Fibroblast of the aortic adventitia (primary cell): ENCODE measurements at places on chromosomes 7 and 10. TPM values are rescaled to one million over a fixed set of nuclear protein-coding genes. Genes with fewer than 3 reads are reported as not detected.

GRCh38 chr10:43273997-43274396 lies 7.1 kb upstream of the RASGEF1A start:
- no peak for DNase-seq

The ABCA13 gene
- total RNA-seq, result 0.54 TPM in 1 of 2 replicates, not detected in the other

DNA sequence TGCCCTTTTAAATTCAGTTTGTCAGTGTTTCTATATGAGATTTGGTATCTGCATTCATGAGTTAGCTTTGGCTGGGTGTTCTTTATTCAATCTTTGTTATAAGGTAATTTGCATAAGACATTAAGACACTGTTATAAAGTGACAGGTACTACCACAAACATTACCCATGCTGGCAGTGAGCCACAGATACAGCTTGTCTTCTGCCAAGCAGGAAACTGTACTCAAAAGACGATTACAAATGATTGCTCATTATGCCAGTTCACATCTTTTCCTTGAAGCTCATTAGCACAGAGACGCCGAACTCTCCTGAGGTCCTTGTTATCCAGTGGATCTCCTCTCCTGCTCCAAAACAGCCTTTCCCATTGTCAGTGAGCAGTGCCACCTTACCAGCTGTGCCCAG lies 30.4 kb downstream of the AMPH start:
- DNase-seq, result no peak

The FRMPD2 gene
- not detected in 2 replicates for total RNA-seq

The FXYD4 gene
- not detected in 2 replicates for total RNA-seq

GRCh38 chr10:82982110-82982608 lies 1107.2 kb downstream of the NRG3 start:
- peak; percentile 89 for DNase-seq

The MSMB gene
- total RNA-seq, result not detected in 2 replicates

The ELOVL3 gene
- total RNA-seq, result 0.09 TPM in 1 of 2 replicates, not detected in the other

GRCh38 chr7:116138202-116138801 lies 72.0 kb upstream of the TES start:
- peak; percentile 83 for DNase-seq

GRCh38 chr7:40843338-40843985 lies 708.7 kb downstream of the SUGCT start:
- no peak for DNase-seq

- no peak for DNase-seq
Observed at GRCh38 chr10:125373546-125373945, 213.2 kb upstream of the CTBP2 start.

GRCh38 chr7:69775231-69775771 lies 177.0 kb downstream of the AUTS2 start:
- peak; percentile 88 for DNase-seq

- DNase-seq, result no peak
Observed at GRCh38 chr10:46288601-46289206, 1.9 kb downstream of the ANTXRL start.

GRCh38 chr7:111068618-111069017 lies 22.3 kb upstream of the LRRN3 start:
- no peak for DNase-seq

DNA sequence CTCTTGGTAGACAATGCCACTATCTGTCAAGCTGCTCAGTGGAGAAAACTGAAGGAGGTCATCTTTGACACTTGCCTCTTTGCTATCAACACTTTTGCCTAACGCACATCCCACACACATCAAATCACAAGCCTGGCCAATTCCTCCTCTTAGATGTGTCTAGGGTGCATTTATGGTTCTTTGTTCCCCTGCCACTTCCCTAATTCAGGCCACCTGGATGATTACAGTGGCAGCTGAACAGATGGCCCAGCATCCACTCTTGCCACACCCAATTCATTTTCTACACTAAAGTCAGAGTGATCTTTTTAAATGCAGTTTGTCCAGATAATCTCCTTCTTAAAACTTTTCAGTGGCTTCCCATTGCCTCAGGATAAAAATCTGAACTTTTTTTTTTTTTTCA lies 58.6 kb downstream of the LAMB4 start:
- DNase-seq, result no peak

- no peak for DNase-seq
Observed at GRCh38 chr7:142279601-142280000, 21.7 kb upstream of the PRSS58 start.

The METTL27 gene
- total RNA-seq, result 6.1 and 10.7 TPM in 2 replicates

The PGAM1 gene
- total RNA-seq, result 107 and 362 TPM in 2 replicates

The PDE1C gene
- total RNA-seq, result 7.4 and 187 TPM in 2 replicates

- DNase-seq, result peak; percentile 92
Observed at GRCh38 chr7:74482629-74483401, 29.1 kb downstream of the GTF2IRD1 start.

- DNase-seq, result no peak
Observed at GRCh38 chr10:2798336-2799022, 268.9 kb upstream of the PFKP start.

The ARHGEF5 gene
- 1.6 and 3.2 TPM in 2 replicates for total RNA-seq

The CYP3A4 gene
- not detected in 2 replicates for total RNA-seq

GRCh38 chr10:128068398-128069285 lies 57.6 kb downstream of the MKI67 start:
- no peak for DNase-seq

GRCh38 chr7:131080754-131081153 lies 246.9 kb upstream of the MKLN1 start:
- DNase-seq, result no peak

- DNase-seq, result no peak
Observed at GRCh38 chr10:16280595-16280994, 156.2 kb upstream of the PTER start.

GRCh38 chr7:80278737-80279136 lies 144.1 kb downstream of the GNAI1 start:
- no peak for DNase-seq

DNA sequence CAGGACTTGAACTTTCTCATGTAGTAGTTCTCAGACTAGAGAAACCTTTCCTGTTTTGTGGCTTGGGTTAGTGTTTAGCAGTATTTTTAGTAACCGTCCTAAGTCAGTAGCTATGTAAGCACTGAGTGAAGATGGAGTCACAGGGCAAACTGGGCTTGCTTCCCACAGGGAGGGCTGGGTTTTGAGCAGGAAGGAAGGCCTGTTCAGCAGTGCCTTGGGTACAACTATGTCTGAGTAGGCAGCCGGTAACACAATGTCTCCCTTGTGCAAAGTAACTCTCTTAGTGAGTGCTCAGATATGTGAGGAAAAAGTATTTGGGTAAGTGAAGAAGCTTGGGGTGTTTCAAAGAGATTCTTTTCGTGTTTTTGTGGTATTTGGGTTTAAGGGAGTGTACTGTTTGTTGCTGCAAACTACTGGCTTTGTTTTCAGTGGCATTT lies 96.4 kb downstream of the CCSER2 start:
- peak; percentile 96 for DNase-seq

The FAM25C gene
- total RNA-seq, result not detected in 2 replicates

DNA sequence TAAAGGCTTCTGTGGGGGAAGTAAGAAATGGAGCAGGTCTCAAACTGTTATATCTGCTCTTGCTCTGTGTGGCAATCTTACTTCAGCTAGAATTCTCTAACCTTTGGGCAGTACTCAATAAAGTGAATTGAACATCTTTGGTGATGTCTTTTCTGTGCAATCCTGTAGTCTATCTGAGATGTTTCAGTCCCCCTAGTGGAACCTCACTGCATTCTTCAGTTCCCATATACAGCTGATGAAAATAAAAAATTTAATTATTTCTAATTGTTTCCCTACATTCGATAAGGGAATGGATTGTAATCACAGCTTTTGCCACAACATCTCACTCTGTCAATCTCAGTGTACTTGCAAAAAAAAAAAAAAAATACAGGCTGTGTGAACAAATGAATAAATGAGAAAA lies 522.6 kb downstream of the DNAJB9 start:
- no peak for DNase-seq

DNA sequence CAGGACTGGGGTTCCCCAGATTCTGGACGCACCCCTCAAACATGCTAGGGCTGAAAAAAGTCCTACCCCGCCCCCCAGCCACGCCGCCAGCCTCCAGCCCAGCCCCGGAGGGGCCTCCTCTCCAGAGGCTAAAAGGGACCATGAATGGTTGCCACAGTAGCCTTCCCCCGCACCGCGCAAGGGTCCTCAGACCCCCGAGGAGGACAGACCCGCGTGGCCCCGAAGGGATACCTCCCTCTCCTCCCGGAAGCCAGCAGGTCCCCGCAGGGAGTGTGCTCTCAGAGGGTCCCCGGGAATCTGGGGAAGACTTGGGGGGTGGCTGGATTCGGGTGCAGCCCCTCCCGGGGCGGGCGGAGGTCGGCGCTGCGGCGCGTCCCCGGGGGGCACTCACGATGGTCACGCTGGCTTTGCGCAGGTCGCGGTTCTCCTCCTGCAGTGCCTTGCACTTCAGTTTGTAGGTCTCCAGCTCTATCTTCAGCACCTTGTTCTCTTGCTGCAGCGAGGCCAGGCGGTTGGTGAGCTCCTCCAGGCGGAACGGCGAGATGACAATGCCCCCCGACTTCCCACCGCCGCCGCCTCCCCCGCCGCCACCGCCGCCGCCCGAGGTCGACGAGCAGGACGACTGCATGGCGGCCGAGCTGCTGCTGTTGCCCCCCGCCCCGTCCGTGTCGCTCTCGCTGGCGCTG lies 482 bp downstream of the CCDC6 start:
- DNase-seq, result no peak

DNA sequence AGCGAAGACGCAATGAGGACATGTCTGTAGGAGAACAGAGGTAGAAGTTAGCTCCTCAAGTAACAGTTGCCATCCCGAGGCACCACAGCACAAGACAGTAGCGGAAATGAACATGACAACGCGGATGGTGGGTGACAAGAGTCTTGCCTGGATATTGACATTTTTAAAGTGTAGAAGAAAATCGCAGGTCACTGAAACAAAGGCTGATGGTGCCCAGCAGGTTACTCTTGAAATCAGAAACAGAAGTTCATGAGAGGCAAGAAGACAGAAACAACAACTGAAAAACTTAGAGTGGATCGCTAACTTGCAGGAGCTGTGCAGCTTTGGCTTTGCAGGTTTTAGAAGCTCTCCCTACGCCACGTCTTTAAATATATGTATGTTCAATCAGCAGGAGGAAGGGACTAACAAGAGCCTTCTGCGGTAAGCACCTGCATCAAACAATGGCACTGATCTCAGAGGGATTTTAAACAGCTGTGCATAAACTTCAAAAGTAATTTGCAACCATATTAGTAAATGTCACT lies 1.8 kb downstream of the PRKCQ start:
- no peak for DNase-seq

The DRGX gene
- total RNA-seq, result not detected in 2 replicates

DNA sequence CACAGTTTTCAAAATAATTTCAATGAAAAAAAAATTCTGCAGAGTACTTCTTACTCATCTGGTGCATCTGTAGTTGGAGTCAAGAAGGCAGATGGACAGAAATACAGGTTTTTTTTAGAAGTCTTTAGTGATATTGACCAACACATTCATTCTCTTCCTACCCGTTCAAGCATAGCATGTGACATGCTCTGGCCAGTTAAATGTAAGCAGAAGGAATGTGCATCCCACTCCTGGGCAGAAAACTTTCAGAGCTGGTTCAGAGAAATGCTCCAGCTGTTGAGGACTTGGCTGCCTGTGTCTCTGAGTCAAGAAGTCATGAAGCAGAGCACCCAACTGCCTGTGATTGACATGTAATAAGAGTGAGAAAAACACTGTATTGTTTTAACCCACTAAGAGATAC lies 665.3 kb upstream of the IGFBP3 start:
- DNase-seq, result peak; percentile 64

GRCh38 chr10:42986633-42987032 lies 90.2 kb upstream of the RET start:
- no peak for DNase-seq

- DNase-seq, result no peak
Observed at GRCh38 chr7:70975754-70976153, 156.2 kb upstream of the GALNT17 start.

DNA sequence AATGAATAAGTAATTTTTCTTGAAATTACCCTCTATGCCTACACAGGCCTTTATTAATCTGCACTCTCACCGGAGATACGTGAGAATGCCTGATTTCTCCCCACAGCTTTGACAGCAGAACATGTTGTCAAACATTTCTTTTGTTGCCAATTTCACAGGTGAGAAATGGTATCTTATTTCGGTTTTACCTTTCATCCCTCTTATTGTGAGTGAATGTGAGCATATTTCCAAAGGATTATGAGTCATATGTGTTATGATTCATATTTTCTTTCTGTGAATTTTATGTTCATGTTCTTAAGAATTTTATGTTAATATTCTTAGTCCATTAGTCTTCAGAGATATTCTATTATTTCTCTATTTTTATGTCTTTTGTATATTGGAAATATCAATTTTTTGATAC lies 965.1 kb downstream of the CCSER2 start:
- no peak for DNase-seq
